ENCODE measurements at places on chromosomes 3 and 15. TPM values are rescaled to one million over a fixed set of nuclear protein-coding genes. Genes with fewer than 3 reads are reported as not detected.

UBE2Q2 gene
- total RNA-seq: 30.2 TPM

KLHL40 gene
- total RNA-seq: not detected

GOLGA6L10 gene
- 0.18 TPM for total RNA-seq

RNU5B-1 gene
- not detected for total RNA-seq

GLT8D1 gene
- total RNA-seq: 82.0 TPM

LRRIQ4 gene
- not detected for total RNA-seq

RABL3 gene
- 12.5 TPM for total RNA-seq

VILL gene
- 3.7 TPM for total RNA-seq
